Upper lobe of left lung (tissue), 6 donors: ENCODE measurements at places on chromosomes 7 and 10. TPM values are rescaled to one million over a fixed set of nuclear protein-coding genes. Genes with fewer than 3 reads are reported as not detected.

The KCNIP2 gene
- 4.3 TPM for total RNA-seq

GRCh38 chr10:132940791-132941465 lies 1.4 kb downstream of the CFAP46 start:
- H3K27me3 ChIP-seq = no peaks in the 10 kb centered on the region
- H3K4me1 ChIP-seq = peaks cover 12% of the 10 kb centered on the region
- H3K27ac ChIP-seq = no peak overlapping the region
- no peaks in the 10 kb centered on the region for H3K36me3 ChIP-seq

GRCh38 chr7:158030566-158030965 lies 557.1 kb downstream of the PTPRN2 start:
- no peak overlapping the region for H3K4me3 ChIP-seq
- peak; percentile 29 for DNase-seq
- H3K27me3 ChIP-seq = no peaks in the 10 kb centered on the region

DNA sequence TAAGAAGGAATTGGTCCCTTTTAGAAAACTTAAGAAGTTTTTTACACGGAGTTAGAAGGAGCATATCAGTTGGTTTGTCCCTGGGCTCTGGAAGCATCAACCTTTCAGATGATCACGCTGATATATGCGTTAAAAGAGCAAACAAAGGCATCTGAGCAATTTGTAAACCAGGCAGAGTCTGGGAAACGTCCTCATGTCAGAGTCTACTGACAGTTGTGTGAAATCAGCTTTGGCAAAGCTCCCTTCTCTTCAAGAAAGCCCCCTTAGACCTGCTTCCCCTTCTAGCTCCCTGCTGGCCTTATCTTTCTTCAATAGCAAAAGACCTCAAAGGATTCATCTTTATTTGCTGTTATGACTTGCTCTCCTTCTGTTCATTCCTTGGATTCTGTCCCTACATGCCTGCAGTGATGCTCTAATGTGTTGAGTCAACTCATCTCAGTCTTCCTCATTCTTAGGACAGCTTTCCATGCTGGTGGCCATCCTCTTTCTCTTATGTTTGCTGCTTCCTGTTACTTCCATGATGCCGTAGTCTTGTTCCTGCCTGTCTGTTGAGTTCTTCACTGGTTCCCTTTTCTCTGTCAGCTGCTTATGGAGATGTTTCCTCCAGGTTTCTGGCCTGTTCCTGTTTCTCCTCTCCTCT lies 106.5 kb upstream of the BMPER start:
- H3K4me3 ChIP-seq = no peak overlapping the region
- no peaks in the 10 kb centered on the region for H3K27me3 ChIP-seq
- no peaks in the 10 kb centered on the region for H3K36me3 ChIP-seq
- no peaks in the 10 kb centered on the region for H3K4me1 ChIP-seq
- no peak overlapping the region for H3K27ac ChIP-seq

DNA sequence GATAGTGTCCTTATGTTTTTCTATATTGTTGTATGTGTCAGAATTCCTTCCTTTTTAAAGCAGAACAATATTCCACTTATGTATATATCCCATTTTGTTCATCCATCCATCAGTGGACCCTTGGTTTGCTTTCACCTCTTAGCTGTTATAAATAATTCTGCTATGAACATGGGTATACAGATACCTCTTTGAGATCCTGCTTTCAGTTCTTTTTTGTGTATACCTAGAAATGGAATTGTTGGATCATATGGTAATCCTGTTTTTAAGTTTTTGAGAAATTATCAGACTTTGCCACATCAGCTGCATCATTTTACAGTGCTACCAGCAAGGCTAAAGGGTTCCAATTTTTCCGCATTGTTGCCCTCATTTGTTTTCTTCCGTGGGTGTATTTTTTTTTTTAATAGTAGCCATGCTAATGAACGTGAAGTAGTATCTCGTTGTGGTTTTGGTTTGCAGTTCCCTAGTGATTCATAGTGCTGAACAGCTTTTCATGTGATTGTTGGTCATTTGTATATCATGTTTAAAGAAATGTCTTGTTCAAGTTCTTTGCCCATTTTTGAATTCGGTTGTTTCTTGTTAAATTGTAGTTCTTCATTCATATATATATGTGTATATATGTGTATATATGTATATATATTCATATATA lies 87.8 kb downstream of the LCOR start:
- H3K36me3 ChIP-seq = peaks cover 8% of the 10 kb centered on the region
- no peak overlapping the region for H3K4me3 ChIP-seq
- no peaks in the 10 kb centered on the region for H3K4me1 ChIP-seq
- no peak overlapping the region for H3K27ac ChIP-seq
- DNase-seq = no peak
- H3K27me3 ChIP-seq = no peaks in the 10 kb centered on the region

DNA sequence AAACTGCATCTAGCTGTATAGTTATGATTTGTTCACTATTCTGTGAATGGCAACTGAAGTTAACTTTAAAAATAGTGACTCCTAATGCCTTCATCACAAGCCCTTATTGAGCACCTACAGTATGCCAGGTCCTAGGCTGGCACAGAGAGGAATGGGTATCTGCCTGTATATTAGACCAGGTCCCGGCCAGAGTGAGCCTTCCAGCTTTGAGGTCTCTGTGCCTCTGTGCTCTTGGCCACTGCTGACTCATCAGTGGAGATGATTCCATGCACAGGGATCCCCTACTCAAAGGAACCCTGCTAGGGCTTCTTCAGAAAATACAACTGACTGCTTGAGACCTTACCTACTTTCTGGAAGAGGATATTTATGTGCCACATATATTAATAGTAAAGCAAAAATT lies 118.4 kb downstream of the GFRA1 start:
- no peaks in the 10 kb centered on the region for H3K36me3 ChIP-seq
- H3K4me1 ChIP-seq = no peaks in the 10 kb centered on the region
- H3K27ac ChIP-seq = no peak overlapping the region
- no peak for DNase-seq
